ENCODE measurements at places on chromosomes 6 and 20.

- no peak for DNase-seq
These were observed 38.7 kb downstream of the STAU1 start for GRCh38 chr20:49149281-49150045.

- DNase-seq, result no peak
These were observed 397.5 kb downstream of the HDGFL1 start for GRCh38 chr6:22966691-22967422.

GRCh38 chr6:21918041-21918440 is 324.5 kb downstream of the SOX4 start:
- no peak for DNase-seq

DNA sequence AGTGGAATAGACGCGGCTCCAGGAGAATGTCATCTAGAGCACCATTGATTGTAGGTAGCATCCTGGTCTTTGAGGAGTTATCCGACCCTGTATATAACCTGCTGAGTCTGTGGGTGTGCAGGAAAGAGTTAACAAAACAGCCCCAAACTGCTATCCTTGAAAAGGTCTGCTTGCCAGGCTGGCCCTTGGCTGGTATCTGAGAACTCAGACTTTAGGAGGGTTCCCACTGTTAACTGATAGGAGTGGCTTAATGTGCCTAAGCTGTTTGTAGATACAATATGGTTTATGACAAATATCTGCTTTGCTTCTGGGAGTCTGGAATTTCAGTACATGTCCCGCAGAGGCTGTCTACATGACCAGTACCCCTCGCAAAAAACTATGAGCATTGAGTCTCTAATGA is 27.6 kb upstream of the MCUR1 start:
- DNase-seq, result no peak

GRCh38 chr6:146709036-146709622 is 110.4 kb downstream of the ADGB start:
- no peak for DNase-seq

DNA sequence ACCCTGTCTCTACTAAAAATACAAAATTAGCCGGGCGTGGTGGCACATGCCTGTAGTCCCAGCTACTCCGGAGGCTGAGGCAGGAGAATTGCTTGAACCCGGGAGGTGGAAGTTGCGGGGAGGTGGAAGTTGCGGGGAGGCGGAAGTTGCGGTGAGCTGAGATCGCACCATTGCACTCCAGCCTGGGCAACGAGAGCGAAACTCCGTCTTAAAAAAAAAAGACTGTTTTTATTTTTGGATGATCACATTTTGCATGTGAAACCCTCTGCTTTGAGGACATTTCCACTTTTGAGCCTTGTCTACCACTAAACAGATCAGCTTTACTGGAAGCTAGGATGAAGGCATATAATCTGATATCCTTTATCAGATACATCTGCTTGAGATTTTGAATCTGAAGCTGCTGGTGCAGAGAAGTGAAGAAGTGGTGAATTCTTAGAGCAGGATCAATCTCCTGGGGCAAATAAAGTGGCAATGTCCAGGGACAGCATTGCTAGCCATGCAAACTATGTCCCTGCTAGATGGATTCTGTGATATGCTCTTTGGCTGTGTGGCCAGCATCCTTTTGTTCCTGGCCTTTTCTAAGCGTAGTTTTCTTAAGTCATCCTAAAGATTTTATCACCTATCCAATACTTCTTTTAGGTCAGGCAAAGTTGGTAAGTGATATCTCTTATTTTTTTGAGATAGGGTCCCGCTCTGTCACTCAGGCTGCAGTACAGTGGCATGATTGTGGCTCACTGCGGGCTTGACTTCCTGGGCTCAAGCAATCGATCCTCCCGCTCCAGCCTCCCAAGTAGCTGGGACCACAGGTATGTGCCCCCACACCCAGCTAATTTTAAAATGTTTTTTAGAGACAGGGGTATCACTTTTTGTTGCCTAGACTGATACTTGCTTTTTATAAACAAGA is 23.3 kb downstream of the RBL1 start:
- no peak for DNase-seq

DNA sequence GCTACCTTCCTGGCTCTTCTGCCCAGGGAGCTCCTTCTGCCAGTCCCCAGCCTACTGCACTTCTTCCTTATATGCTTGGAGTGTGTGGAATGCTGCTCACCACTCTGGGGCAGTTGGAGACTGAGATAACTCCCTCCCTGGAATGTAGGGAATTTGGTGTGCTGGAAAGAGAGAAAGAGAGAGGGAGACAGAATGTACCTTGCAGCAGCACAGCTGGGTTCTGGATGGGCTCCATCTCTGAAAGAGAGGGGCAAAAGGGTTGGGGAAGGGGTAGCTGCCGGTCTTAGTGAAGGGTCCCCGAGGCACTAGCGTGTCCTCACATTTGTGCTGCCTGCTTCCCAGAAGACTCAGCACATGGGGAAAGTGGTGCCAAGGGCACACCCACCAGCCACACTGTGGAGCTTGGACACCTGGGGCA is 40.2 kb upstream of the DDR1 start:
- no peak for DNase-seq

DNA sequence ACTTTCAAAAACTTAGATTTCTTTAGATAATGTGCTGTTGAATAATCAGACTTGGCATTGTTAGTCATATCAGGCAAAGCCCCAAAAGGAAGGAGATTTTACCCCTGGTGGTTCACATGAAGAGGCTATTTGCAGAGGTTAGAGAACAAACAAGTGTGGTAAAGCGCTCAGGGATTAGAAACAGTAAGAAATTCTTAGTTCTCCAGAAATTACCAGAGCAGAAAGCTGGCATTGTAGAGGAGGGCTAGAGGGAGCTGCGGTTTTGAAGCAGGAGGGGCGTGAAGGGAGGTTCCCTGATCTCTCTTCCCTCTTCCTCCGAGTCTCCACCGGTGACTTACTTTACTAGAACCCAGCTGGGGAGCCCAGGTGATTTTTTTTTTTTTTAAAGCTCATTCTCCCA is 10.2 kb downstream of the MYO6 start:
- DNase-seq, result no peak

DNA sequence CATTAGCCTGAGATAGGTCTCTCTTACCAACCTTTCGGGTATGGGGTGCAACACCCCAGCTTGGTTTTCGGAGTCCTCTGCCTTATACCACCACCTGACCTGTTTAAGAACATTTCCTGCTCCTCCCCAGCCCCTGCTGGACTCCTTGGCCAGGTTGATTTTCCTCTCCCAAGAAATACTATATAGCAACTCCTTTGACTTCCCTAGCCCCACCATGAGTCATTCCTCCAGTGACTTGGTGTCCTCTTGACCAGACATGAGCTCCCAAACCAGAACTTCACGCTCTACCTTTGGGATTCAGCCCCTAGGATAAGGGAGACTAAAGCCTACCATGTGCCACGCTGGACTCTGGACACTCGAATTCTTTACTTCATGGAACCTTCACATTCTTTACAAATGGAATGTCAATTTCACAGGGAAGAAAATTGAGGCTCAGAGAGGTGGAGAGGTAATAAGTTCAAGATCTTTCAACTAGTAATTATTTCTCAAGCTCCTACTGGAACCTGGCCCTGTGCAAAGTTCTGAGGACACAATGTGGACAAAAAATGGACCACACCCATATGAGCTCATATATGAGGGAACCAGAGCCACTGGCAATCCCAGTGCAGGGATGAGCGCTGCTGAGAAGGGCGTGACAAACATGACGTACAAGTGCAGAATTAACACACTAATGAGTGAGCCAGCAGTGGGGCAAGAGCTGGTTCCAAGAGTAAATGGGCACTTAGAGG is 48.2 kb downstream of the SIRPA start:
- peak; percentile 87 for DNase-seq

DNA sequence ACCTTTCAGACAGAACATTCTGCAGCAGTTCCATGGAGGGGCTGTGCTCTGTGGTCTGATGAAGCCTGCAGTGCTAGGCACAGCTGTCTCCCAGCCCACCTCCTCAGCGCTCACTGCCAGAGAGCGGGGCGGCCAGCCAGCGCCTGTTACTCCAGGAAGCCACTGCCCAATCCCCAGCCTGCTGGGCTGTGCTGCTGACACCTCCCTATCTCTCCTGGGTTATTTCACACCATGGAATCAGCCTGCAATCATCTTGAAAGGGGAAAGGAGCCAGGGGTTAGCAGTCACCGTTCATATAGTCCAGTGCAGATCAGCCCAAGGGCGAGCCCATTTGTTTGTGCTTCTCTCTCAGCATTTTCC is 46.3 kb upstream of the NHSL1 start:
- no peak for DNase-seq

GRCh38 chr6:77880501-77880900 is 227.7 kb downstream of the MEI4 start:
- DNase-seq, result no peak

DNA sequence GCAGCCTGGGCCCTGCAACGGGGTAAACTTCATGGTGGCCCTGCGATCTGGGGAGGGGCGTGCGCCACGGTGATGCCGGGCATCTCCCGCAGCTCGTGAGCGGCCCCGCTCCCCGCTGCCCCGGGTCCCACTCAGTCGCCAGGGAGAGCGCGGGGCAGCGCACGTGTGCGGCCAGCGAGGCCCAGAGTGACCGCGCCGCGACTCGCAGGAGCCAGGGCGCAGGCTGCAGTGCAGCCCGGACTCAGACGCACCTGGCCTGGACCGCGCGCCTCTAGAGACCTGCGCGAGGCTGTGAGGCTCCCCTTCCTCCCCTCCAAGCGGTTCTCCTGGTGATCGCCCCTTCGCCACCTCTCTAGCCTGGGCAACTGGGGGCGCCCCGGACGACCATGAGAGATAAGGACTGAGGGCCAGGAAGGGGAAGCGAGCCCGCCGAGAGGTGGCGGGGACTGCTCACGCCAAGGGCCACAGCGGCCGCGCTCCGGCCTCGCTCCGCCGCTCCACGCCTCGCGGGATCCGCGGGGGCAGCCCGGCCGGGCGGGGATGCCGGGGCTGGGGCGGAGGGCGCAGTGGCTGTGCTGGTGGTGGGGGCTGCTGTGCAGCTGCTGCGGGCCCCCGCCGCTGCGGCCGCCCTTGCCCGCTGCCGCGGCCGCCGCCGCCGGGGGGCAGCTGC is 652 bp downstream of the BMP6 start:
- no peak for DNase-seq

- peak; percentile 24 for DNase-seq
These were observed 22.9 kb upstream of the JAG1 start for GRCh38 chr20:10696650-10697049.

- no peak for DNase-seq
These were observed 29.0 kb downstream of the CD83 start for GRCh38 chr6:14146506-14147096.

DNA sequence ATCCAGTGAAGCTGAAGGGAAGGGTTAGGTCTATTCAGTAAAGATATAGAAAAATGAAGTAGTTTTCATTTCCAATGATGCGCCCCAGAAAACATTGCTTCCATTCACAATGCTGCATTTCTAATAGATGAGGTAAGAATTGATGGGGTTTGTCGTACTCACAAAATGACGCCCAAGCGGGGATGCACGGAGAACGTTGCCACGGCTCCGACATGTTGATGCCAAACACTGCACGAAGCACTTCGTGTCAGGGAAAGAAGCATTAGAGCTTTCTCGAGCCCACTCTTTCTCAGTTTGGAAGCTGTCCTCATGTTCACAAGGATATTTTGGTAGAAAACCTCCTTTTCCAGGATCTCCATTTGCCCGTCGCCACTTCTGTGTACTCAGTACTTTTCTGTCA is 21.6 kb upstream of the MAFB start:
- DNase-seq, result no peak

- DNase-seq, result no peak
These were observed 931 bp upstream of the EBF4 start for GRCh38 chr20:2691663-2692035.

Data from suppressor macrophage treated with lipopolysaccharide for 1 hour (primary cell).